ENCODE measurements at places on chromosomes 6 and 20.
A peak's percentile ranks its signal among the peaks of the same experiment; 100 is the strongest.

GRCh38 chr20:52425253-52425652 lies 233.7 kb upstream of the ZFP64 start:
- ATAC-seq: no peak

DNA sequence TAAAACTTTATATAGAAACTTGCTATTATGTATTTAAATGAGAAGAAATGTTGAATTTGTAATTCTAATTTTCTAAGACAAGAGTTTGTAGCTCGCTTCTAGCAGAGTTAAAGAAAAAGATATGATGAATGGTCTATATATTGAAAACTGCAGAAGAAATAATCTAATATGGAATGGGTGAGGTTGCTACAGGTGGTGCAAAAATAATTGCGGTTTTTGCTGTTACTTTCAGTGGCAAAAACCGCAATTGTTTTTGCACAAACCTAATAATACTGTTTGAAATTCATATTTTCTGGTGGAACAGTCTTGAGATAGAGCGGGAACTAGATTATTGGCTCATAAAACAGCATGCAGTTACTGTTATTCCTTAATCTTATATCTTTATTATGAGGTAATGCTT lies 23.9 kb downstream of the EYA4 start:
- ATAC-seq: no peak

- ATAC-seq: no peak
These were observed 72.9 kb downstream of the TOX2 start for GRCh38 chr20:43987531-43987930.

DNA sequence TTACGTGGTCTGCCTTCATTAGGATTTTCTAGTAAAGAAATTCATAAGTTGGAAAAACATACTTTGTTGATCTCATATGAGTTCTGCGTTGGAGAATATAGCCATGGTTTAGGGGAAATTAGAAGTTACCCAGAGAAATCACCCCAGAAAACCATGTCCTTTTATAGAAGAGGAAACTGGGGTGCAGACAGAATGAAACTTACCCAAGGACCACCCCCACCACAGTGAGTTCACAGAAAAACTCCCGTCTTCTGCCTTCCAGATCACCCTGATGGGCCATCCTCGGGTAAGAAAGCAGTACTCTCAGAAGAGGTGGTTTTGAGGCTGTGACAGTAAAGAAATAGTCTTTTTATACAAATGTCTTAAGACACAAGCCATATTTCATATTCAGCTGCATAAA lies 25.1 kb upstream of the MAFB start:
- ATAC-seq: no peak

- no peak for ATAC-seq
These were observed 98.8 kb upstream of the SNX9 start for GRCh38 chr6:157724138-157724820.

GRCh38 chr6:72724545-72724944 lies 102.7 kb downstream of the KCNQ5 start:
- no peak for ATAC-seq

GRCh38 chr6:157570752-157571151 lies 189.8 kb downstream of the ZDHHC14 start:
- ATAC-seq: no peak

DNA sequence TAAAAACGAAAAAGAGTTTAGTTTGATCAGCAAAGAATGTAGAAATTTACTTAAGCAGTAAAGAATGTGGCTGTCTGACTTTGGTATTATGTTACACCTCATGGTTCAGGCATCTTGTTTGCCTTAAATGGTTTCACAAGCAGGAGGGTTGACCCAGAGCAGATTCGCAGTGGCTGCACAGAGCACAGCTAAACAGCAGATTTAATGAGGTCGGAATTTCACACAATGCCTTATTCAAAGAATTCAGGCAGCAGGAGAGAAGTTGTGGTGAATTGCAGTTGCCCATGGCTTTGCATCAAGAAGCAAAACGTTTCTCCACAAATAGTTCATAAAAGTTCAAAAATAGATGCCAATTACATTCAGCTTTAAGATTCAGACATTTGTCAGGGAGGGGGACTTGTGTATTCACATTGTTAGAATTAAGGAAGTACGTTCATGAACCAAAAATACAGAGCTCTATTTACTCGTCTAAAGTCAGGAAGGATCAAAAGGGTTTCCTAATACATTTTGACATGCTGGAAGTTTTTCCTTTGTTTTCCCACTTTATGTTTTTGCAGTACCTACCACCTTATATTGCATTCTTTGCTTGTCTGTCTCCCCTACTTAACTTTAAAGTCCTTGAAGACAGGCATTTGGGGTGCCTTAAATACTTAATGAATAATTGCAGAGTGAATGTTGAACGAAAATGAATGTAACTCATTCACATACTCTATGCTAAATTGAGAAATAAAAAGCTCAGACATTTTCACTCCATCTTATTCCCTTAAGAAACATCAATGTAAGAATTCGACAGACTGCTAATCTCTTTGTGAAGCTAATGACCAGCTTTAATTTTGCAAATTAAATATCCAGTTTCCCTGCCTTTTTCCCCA lies 1163.6 kb upstream of the CITED2 start:
- peak; percentile 95 for ATAC-seq

DNA sequence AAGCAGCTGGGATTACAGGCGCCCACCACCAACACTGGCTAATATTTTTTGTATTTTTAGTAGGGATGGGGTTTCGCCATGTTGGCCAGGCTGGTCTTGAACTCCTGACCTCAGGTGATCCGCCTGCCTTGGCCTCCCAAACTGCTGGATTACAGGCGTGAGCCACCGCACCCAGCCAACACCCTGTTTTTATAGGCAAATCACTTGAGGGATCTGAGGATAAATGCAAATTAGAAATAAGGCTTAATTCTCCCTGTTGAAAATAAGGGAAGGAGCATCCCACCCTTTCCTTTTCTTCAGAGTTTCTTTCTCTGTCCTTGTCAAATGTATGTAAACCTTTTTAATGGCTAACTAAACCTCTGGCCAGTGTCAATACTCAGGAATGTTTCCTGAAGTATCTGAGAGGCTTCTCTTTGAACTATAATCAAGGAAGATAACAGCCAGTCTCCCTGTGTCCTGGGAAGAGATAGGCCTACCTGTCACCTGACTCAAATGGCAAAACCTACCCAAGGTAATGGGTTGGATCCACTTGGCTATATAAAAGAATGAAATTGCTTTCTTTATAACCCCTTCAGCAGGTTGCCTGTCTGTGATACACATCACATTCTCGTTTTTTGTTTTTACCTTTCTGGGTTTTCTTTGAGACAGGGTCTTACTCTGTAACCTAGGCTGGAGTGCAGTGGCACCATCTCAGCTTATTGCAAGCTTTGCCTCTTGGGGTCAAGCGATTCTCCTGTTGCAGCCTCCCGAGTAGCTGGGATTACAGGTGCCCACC lies 64.5 kb upstream of the TNFAIP3 start:
- ATAC-seq: no peak

DNA sequence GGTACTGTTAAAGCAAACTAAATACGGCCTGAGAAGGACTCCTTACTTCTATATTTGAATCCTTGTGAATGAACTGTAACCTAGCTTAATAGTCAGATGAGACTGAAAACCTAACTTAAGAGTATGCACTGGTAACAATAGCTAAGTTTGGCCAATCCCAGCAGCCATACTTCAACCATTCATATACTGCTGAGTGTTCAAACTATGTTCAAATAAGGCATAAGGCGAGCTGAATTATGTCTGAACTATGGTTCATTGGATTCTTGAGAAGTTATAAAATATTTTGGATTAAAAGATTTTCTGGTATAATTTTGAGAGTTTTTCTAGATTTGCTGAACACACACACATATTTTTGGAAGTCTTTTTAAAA lies 2.2 kb downstream of the SMPDL3A start:
- no peak for ATAC-seq

DNA sequence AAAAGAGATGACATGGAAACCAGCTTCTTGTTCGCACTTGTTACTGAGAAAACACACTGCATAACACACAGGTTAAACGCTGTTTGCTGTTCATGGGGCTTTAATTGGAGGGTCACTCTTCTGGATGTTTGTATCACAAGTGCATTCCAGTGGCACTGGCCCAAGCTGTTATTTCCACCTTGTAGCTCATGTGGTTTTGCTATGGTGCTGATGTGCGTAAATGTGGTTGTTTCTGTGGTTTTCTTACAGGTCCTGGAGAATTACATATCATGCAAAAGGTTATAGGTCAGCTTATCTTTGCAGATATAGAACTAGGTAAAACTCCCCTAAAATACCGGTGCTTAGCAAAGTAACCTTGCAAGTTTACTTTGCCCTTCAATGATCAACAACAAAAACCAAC lies 89.3 kb upstream of the AHI1 start:
- ATAC-seq: no peak

DNA sequence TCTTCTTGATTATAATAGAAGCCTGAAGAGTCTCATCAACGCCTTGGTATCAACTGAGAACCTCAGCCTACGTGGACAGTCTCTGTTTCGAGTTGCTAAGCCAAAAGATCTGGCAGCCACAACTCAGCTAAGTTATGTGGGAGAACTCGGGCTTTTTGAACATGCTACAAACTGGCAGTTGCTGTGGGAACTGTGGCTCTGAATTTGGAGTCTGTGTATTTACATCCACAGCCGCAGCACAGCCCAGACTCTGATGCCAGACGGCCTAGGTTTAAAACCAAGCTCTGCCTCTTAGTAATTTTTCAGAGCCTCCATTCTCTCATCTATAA lies 35.8 kb downstream of the RIPOR2 start:
- ATAC-seq: no peak

DNA sequence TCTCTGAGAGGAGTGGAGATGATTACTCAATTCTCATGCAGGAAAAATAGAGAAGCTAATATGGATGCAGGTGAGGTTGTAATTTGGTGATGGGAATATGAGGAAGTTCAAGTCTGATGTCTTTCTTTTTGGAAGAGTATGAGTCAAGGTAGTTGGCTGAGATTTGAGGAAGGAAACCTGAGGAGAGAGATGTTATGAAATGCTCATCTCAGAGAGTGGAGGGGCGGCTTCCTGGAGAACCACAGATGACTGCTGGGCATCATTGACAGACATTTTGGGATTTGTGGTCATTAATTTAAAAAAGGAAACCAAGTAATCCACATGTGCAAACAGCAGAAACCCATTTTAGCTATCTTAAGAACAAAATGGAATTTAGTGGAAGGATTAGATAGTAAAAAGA lies 72.5 kb upstream of the UST start:
- no peak for ATAC-seq

- no peak for ATAC-seq
These were observed 15.4 kb upstream of the IYD start for GRCh38 chr6:150353445-150353844.

DNA sequence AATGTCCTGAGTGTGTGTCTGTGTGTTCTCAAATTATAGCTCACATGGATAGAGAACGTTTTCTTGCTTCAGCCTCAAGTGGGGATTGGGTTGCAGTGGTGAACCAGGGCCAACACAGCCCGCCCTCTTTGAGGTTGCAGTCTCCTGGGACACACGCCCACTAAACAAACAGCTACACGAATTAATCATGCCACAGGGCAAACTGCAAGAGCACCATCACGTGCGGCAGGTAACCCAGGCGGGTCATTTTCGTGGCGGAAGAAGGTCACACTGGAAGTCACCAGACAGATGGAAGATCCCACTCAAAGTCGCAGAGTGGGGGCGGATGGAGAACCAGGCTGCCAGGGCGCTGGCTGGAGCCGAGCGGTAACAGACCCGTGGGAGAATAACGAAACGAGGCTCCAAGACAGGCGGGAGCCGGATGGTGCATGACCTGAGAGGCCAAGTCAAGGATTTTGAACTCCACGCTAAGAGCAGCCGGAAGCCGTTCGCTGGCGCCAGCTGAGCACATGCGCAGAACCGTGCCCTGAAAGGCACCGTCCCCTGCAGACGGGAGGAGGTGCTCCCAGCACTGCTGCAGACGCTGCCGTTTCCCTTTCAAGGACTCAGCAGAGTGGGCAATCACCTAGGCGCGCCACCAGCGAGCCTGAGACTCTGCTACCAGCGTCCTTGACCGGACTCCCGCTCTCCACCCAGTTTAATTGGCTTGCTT lies 10.7 kb downstream of the DLL1 start:
- ATAC-seq: peak; percentile 87

DNA sequence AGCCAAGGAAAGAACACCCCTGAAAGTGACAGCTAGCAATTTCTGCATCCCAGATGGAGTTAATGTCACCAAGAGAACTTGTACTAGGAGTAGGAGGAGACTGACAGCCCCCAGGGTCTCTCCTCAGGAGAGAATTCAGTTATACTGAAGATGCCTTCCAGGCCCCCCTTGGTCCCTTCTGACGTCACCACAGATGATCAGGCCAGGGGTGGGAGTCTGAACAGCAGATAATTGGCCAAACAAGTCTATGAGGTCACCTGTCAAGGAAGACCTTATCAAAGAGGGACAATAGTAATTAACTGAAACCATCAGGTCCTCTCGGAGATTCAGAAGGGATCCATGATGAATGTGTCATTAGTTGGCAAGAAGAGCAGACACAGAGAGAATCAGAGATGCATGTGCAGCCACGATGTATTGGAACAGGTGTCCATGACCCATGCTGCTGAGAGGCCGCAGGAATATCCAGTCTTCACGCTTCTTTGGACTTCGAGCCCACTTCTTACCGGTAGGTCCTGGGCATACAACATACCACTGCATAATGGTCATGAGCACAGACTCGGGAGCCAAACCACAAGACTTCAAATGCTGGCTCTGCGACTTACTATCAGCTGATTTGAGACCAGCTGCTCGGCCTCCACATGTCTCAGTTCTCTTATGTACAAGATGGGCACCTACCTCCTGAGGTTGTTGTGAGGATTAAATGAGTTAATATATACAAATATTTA lies 10.2 kb downstream of the TRIM10 start:
- ATAC-seq: no peak
